ENCODE measurements at places on chromosomes 2 and 18.

- no peak for DNase-seq
These were observed 25.4 kb downstream of the CDKL4 start for GRCh38 chr2:39218391-39218790.

DNA sequence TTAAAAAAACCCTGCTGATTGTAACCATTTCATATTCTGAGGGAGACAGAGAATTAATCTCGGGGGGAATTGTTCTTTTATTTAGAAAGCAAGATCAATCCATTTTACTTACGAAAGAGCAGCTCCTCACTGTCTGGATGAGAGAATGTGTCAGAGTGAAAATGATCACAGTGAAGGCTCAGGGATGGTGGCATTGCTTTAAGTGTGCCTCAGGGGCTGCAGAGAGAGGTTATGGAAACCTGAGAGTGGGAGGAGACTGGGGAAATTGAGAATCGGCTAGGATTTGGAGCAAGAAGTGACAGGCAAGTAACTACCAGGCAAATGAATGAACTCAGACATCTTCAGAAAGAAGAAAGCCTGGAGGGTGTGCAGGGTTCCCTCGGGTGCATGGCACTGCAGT lies 34.2 kb downstream of the MRPL35 start:
- no peak for DNase-seq

- DNase-seq: no peak
These were observed 71.0 kb upstream of the MGAT4A start for GRCh38 chr2:98801921-98802321.

DNA sequence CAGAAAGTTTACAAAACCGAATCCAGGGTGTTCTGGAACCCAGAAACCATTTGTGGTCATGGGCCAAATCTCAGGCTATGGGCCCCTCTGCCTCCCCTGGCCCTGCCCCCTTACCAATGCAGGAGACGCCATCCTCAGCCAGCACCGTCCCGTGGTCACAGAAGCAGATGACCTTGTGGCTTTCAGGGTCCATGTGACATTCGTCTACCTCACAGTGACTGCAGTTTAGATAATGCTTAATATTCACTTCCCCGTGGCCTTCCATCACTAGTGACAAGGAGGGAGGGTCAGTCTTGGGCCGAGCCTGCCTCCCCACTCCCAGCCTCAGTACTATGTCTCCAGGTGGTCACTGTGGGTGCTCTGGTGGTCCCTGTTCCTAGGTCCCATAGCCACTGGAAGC lies 111.6 kb downstream of the CLIP4 start:
- DNase-seq: no peak

GRCh38 chr18:8301427-8302172 lies 307.6 kb upstream of the RAB12 start:
- DNase-seq: no peak

GRCh38 chr2:21055879-21056790 lies 12.3 kb upstream of the APOB start:
- no peak for DNase-seq

DNA sequence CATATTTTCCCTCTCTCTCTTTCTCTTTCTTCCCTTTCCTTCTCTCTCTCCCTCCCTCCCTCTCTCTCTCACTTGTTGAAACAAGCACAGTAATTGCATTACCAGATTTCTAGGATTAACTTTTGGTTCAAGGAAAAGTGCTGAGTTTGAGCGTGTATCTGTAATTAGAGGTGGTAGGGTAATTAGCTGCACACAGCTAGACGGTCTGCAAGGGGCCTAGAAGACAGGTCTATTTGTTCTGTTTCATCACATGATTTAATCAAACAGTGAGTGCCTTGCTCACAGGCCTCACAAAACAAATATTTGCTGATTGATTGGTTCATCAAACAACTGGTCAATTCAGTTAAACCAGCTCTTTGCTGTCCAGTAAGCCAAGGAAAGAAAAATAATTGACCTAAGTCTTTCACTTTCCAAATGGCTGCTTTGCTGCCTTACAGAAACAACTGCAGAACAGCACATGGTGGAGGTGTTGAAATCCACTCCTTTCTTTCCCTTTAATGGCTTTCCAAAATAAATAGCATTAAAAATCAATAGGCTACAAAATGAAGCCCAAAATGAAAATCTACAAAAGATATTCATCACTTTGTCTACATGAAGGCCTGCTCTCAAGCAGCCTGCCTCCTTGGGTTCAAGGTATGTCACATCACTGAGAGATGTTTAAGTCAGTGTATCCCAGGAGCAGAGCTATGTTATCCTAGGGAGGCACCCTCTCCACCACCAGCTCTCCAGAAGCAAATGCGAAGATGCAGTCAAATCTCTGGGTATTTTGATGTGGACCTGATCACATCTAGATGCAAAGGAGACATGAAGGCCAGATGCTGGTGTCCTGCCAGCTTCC lies 264.4 kb upstream of the SIX2 start:
- no peak for DNase-seq

DNA sequence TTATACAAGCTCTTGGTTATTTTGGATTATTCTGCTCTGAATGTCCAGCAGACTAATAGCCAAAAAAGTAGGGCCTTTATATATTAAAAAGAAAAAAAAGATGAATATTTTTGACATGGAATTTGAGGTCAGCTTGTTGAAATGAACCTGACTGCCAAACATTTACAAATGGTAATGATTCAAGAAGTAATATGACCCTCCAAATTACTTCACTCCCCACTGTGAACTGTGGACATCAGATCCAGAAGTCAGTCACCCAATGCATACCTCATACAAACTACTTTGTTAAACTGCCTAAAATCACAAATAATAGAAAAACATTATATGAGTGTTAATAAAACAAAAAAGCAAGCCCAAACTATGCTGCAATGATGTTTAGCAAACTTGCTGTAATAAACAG lies 10.0 kb downstream of the EPG5 start:
- no peak for DNase-seq

- no peak for DNase-seq
These were observed 17.2 kb downstream of the RALB start for GRCh38 chr2:120269816-120270215.

DNA sequence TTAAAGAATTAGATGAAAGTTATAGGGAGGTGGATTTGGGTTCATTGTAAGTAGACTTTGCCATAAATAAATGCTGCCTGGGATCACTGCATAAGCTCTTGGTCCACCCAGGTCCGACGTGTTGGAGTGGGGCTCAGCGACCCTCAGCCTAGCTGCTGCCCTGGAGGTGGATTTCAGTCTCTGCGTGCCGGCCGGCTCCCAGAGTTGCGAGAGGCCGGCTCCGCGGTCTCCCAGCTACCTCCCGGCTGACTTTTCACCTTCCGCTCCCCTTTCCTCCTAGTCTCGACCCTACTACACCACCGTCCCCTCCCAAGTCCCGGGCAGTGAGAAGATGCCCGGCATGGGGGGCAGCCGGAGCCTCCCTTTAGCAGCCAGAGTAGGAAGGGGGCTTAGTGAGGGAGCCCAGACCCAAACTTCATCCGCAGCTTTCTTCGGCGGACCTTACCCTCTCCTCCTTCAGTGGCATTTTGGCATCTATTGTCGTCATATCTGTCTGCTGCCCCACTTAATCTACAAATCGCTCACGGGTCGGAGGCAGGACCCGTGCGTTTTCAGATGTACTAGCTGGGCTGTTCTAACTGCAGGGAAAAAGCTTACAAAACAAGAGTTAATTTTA lies 8.1 kb downstream of the EMX1 start:
- no peak for DNase-seq

DNA sequence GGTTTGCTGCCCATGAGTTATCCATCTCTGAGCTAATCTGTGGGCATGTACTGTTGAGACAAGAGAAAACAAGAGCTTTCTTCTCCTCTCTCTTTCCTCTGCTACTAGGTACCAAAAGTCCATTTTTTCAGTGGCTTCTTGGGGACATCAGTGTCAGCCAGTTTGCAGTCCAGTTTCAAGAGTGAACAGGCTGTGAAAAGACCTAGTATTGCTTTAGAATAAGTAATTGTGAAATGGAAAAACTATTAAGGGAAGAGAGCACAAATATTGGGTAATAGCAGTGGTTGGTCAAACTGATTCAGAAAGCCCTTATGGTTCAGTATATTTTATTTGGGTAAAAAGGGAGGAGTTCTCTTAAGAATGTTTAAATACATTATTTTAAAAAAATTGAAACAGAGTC lies 33.0 kb upstream of the MEP1B start:
- DNase-seq: no peak

DNA sequence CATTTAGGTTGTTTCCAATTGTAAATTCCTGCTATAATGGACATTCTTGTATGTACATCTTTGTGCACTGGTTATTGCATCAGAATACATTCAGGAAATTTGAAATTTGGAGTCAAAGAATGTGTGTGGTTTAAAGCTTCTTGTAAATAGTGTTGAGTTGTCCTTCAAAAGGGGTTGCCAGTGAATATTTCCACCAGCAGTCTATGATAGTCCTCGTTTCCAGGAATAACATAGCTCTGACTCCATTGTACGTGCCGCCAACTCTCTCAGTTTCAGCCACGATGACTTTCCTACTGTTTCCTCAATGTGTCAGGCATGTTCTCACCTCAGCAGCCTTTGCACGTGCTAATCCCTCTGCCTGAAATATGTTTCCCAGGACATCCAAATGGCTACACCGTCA lies 10.9 kb upstream of the HS6ST1 start:
- DNase-seq: no peak

- DNase-seq: no peak
These were observed 3.7 kb downstream of the FAM171B start for GRCh38 chr2:186697536-186697935.

DNA sequence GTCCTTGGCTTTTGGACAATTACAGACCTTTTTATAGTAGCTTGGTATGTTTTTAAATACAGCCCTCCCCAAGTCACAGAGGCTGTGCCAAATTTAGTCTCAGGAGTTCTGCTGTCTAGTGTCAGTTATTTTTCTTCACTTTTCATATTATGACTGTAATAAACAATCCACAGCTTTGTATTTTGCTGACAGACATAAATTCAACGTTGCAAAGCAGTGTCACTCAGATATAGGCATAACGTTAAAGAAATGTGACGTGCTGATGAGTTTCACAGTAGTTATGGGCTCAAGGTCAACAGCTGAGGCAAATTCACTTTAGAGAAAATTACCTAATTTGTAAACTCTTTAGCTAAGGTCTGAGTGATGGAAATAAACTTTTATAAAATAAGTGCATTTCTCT lies 151.6 kb downstream of the SATB2 start:
- DNase-seq: no peak

- DNase-seq: no peak
These were observed 6.2 kb upstream of the PLCL1 start for GRCh38 chr2:197798187-197798586.

GRCh38 chr2:115480741-115481140 lies 1038.3 kb downstream of the DPP10 start:
- DNase-seq: no peak

DNA sequence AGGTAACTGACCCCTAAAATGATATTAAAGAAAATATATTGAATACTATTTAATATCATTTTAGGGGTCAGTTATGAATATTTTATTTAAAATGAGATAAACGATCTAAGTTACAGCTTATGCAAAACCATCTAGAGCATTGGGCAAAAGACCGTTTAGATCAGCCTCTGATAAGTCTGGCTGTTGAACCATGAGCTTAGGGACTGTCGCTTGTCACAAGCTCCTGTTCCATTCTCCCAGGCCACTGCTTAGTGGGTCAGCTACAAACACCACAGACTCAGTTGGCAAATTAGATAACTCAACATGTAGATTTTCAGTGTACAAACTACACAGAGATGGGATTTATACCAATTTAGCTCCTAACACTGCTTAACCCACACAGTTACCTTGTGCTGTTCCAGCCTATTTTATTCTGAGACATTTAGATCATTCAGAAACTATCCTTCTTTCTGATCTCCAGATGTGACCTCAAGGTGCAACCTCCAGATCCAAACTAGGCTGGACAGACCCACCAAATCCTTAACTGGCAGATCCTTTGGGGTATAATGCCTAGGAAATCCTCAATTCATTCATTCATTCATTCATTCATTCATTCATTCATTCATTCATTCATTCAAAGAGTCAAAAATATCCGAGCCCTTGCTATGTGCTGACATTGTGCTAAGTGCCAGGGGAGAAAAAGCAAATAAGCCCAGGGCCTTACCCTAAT lies 82.8 kb downstream of the HRH4 start:
- no peak for DNase-seq

GRCh38 chr18:77308216-77308615 lies 58.6 kb downstream of the GALR1 start:
- no peak for DNase-seq

DNA sequence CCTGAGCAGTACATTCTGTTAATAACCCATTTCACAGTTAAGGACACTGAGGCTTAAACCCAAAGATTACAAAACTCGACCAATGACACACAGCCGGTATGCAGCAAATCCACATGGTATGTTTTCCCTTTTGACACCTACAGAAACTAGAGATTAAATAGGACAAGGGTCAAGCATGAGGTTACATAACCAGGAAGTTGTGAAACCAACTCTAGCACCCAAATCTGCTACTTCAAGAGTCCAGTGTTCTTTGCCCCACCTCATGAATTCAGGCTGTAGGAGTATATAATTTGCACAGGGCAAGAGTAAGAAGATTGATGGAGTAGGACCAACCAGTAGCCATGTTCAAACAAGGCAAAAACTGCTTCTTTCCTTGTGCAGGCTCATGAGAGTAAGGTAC lies 249.8 kb downstream of the BCL11A start:
- peak; percentile 53 for DNase-seq

GRCh38 chr2:207967121-207967520 lies 58.2 kb downstream of the PLEKHM3 start:
- DNase-seq: no peak

- no peak for DNase-seq
These were observed 141.0 kb downstream of the GLI2 start for GRCh38 chr2:120876526-120877280.

DNA sequence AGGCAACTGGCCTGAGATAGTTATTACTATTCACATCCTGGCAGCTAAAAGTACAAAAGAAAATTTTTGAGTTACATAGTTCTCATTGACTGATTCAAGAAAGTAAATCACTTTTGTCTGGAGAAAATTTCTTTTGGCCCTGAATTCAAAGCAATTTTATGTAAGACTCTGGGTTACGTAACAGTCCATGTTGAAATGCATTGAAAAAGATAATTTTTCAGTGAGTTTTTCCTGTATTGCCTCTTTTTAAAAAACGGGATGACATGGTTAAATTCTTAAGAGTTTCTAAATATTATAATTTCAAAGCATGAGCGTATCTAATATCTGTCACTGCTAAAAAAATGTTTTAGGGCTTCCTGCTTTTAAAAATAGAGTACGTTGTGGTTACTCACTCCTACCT lies 72.7 kb downstream of the ANKRD12 start:
- peak; percentile 97 for DNase-seq

- no peak for DNase-seq
These were observed 418.2 kb upstream of the ZEB2 start for GRCh38 chr2:144937910-144938709.

DNA sequence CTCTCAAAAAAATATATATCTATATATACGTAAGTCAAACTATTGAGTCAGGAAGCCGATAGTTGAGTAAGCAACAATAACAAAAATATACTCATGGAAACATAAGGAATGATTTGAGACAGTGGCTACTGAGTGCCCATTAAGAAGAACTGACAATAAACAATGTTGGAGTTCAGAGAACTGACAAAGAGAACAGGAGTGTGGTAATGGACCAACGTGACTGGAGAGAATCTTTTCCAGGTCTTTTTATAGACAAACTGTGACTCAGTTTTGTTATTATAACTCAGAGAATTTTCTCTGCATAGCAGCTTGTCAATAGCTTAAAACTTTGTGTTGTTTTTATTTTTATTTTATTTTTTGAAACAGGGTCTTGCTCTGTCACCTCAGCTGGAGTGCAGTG lies 4.6 kb upstream of the GALM start:
- DNase-seq: no peak

- no peak for DNase-seq
These were observed 150.0 kb downstream of the IKZF2 start for GRCh38 chr2:213001297-213001910.
